Right ventricle myocardium inferior (tissue), 1 donor: ENCODE measurements at places on chromosomes 3 and 15.

DNA sequence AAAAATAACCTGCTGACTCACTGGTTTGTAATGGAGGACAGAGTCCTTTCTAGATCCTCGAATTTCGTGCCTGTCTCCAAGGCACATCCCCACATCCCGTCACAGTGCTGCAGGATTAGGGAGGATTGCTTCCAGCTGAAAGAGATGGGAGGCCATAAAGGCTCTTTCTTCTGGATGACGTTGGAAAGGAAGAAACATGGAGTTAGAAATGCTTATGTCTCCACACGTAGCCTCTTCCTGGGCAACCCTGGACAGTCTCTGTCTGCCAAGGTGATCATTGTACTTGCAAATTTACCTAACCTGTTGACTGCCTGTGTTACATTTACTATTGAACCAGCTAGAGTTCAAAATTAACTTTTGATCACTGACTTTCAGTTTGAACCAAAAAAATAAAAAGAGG is 27.6 kb upstream of the VILL start:
- no peak for DNase-seq

DNA sequence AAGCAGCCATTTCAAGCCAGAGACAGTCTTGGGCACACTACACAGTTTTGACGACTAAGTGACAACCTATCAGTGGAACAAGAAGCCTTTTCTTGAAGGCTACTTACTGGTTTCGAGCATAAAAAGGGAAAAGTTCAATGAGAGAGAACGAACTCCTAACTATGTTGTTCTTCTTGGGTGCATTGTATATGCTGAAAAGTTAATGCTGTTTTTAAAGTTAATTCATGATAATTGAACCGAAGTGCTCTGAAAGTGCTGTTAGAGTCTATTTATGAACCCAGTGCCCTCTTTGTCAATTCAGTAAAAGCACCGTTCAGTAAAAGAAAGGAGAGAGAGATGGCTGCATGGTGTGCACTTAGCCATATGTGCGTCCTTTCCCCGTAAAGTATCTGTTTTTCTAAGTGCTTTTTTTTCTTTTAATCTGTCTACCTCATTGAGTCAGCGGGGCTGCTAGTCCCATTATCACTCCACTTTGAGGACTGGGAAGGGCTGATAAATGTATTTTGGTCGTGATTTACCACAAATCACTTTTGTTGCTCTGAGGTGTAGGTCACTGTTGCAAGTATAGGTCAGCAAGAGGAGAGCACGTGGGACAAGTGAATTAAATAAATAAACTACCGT is 380.7 kb upstream of the GOLIM4 start:
- DNase-seq: no peak

GRCh38 chr3:42020684-42021307 is 58.9 kb upstream of the ULK4 start:
- no peak for DNase-seq

GRCh38 chr3:112650482-112650881 is 9.5 kb upstream of the CCDC80 start:
- DNase-seq: no peak

DNA sequence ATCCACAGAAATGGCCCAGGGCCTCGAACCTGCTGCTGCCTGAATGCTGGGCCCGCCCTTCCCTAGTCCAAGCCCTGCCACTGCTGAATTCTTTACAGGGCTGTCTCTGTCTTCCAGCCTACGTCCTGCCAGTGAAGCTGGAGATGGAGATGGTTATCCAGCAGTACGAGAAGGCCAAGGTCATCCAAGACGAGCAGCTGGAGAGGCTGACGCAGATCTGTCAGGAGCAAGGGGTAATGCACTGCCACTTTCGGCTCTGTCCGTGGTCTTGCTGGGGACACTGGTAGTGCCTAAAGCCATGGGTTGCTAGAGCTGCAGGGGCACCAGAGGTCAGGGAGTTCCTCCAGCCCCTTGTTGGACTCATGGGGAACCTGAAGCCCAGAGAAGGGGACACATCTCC is 115.7 kb downstream of the TMEM266 start:
- no peak for DNase-seq

DNA sequence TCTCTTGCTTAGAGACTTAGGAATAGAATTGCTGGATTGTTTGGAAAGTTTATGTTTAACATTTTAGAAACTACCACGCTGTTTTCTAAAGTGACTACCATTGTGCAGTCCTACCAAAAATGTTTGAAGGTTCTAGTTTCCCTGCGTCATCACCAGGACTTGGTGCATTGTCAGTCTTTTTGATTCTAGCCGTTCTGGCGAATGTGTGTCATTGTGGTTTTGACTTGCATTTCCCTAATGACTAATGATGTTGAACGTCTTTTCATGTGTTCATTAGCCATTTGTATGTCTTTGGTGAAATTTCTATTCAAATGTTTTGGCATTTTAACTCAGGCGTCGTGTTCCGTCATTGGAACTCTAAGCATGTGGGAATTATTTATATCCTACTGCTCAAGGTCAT is 58.0 kb downstream of the CHD2 start:
- DNase-seq: no peak

GRCh38 chr15:40333922-40334492 is 6.7 kb downstream of the CCDC9B start:
- peak; percentile 91 for DNase-seq

DNA sequence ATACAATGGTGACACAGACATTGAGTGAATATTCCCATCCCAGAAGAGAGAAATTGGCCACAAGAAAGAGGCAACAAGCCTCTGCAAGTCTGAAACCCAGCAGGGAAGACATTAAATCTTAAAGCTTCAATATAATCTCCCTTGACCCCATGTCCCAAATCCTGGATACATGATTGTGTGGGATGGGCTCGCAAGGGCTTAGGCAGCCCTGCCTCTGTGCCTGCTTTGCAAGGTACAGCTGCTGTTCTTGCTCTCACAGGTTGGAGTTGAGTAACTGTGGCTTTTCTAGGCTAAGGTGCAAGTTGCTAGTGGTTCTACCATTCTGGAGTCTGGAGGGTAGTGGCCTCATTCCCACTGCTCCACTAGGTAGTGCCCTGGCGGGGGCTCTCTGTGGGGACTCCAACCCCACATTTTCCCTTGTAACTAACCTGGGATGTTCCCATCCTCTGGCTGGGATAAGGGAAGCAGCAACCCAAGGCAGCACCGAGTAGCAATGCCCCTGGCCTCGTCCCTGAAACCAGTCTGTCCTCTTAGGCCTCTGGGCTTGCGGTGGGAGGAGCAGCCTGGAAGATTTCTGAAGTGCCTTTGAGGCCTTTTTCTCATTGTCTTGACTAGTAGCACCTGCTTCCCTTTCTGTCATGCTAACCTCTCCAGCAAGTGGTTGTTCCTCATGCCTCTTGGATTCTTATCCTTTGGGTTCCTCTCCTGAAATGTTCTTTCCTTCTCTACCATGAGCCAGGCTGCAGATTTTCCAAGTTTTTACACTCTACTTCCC is 90.0 kb downstream of the FAM174B start:
- no peak for DNase-seq

- no peak for DNase-seq
Measured at GRCh38 chr15:42032376-42033213, 11.8 kb upstream of the PLA2G4E start.

DNA sequence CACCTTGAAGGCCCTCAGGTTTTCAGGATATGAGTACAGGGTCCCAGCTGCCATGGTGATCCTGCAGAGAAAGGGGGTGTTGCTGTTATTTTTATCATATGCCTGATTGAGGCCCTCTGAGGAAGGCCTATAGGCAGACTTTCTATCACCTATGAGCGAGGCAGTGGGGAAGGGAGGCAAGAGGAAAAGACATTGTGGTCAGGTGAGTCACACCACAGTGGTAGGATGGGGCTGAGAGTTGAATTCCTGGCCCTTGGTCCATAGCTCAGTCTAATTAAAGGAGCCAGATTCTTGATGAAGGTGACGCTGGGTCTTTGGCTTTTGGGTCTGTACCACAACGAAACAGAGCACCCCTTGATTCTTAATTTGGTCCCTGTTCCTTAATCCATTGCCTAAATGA is 72.7 kb downstream of the ZNF621 start:
- no peak for DNase-seq

DNA sequence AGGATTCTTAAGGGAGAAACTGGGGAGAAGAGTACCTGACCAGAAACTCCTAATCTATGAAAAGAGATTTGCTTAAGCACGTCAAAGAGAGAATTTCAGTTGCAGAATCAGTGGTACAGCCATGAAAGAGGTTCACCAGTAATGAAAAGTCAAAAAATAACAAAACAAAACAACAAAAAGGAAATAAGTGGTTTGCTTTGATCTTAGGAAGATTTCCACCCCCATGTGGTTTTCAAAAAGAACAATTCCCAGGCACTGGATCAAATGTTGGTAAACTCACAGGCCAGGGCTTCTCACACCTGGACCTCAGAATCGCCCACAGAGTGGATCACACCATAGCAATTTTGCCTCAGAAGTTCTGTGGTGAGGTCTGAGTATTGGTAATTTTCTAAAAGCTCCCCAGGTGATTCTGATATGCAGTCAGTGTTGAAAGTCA is 67.5 kb downstream of the TMEM39A start:
- no peak for DNase-seq

DNA sequence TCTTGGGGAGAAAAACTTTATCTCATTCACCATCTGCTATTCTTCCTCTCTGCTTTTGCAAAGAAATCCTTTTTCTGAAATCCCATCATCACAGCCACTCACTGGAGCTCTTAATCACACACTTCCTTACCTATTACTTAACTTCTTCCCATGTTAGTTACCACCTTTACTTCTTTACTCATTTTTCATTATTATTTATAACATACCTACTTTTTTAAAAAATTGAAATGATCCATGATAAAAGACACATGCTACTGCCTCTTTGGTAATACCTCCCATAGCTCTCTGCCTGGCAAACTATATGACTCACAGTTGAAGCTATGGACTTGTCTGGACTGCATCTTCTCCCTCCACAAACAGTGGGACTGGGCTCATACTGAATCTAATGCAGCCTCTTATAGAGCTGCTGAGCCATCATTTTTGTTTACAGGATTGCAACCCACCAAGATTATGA is 150.3 kb downstream of the TNIK start:
- no peak for DNase-seq

DNA sequence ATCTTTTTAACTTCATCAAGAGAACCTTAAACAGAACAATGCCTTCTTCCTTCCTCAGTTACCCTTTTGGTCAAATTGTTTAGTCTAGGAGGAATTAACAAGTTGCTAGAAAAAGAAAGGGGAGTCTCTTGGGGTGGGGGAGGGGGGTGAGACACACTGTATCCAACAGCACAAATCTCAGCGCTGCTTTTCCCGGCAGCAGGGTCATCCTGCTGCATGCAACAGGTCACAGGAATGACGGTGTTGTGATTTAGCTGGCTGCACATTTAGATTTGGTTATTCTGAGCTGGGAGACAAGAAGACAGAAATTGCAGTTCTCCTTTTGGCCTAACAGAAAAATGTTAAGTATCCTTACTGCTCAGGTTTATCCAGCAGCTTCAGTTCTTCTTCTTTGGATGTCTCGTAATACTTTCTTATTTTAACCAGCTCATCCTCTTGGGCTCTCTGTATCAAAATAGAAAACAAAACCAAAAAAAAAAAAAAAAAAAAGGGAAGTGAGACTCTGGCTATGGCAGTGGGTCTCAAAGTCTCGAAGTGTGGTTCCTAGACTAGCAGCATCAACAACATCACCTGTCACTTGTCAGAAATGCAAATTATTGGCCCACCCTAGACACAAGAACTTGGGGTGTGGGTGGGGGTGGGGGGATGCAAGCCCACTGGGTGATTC is 190.5 kb downstream of the GREM1 start:
- DNase-seq: no peak

DNA sequence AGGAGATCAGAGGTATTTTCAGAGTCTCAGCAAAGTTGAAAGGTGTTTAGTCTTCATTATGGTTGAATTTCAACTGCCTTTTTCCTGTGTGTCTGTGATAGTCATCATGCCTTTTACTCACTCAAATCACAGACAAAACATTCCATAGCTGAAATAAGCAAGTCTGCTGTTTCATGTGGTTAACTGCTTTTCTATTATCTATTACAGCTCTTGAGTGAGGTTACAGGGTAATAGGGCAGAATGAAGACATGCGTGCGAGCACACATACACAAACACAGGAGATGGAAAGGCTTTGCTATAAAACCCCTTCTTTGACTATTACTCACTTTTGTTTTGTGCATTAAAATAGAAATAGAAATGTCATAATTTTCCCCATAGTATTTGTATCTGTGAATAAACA is 192.6 kb upstream of the RARB start:
- DNase-seq: no peak

DNA sequence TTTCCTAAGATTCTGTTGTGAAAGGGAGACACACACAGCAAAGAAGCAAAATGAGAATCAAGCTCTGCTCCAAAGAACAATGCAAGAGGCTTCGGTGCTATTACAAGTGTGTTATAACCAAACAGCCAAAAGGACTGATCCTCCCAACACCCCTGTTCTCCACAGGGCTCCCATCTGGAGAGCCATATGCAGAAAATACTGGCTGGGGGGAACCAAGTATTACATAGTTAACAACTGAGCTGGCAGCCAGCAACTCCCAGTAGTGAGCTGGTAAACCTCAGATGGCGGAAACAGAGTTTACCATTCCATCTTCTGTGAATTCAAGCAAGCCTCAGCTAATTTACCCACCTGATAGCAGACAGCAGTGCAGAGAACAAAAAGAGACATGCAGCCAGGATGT is 156.4 kb downstream of the NTRK3 start:
- no peak for DNase-seq

- no peak for DNase-seq
Measured at GRCh38 chr3:196321162-196321561, 3.1 kb upstream of the DYNLT2B start.

GRCh38 chr3:24601066-24601939 is 106.7 kb upstream of the THRB start:
- DNase-seq: no peak

- DNase-seq: no peak
Measured at GRCh38 chr3:59514865-59515482, 465.1 kb upstream of the CFAP20DC start.

DNA sequence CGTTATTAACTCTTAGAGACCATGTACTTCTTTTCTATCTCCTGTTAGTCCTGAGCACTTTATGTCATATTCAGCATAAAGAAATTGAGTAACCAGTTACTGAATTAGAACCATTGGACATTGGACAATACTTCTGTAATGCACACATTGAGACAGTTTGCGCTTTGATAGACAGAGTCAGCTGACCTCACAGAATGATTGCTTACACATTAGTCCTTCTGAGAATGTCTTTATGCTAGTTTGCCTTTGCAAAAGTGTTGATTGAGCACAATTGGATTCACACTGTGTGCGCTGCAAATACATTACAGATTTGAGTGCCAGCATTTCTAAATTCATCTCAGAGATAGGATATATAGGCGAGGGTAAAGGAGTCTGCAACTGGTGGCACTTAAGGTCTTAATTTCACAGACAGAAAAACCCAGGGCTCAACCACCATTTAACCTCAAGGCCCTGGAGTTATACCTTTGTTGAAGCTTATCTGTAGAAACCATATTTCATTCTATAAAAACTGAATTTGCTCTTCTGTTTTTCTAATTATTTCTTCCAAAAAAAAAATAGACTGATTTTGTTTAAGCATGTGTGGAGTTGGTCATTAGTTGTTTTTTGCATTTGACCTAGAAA is 3.8 kb downstream of the SERPINI1 start:
- no peak for DNase-seq
